Stimulated activated CD4-positive, alpha-beta T cell treated with anti-CD3 and anti-CD28 coated beads, Interleukin-4, amount 100 ng/mL, for 4 hours (primary cell): ENCODE measurements at places on chromosomes 7 and 10.

DNA sequence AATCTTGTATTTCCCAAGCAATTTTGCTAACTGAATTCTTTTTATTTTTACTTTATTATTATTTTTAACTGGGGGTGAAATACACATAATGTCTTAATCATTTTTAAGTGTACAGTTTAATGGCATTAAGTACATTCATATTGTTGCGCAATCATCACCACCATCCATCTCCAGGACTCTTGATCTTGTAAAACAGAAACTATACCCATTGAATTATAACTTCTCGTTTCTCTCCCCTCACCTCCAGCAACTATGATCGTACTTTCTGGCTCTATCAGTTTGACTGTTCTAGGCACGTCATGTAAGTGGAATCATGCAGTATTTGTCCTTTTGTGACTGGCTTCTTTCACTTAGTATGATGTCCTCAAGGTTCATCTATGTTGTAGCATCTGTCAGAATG lies 108.8 kb downstream of the ARL5B start:
- no peak for DNase-seq

DNA sequence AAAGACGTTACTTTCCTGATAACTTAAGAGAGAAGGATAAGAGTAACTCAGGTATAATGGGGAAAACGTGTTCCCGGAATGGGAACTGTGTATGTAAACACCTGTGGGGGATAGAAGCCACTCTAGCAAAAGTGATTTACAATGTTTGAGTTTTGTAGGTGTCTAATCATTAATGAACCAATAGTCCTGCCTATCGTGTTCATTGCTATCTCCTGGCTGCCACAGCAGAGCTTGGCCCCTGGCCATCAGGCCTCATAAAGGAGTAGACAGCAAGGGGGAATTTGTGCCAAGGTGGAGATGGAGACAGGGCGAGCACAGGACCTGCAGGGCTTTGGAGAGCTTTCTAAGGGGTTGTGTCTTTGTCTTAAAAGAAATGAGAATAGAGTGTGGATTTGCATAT lies 102.1 kb downstream of the GAD2 start:
- DNase-seq, result no peak

- DNase-seq, result no peak
Measured at GRCh38 chr7:79317728-79318127, 135.7 kb downstream of the MAGI2 start.

DNA sequence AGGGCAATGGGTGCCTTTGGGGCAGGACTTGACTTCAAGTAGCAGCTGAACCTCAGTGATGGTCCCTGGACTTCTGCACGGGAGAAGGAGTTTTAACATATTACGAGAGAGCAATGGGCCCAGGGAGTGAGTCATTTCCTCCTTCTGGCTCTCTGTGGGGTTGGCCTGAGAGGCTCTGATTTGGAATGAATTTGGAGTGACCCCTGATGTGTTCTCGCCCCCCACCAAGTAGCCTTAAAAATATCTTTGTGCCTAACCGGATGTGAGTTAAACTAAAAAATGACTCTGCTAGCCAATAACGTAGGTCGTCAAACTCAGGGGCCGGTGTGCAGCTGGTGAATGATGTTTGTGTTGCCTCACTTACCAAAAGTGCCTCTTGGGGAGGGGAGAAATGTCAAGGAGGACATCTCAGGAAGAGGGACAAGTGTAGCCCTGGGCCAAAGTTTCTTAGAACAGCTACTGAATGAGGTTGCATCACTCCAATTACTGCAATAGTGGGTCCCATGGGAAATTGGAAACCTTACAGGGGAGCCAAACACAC lies 656.6 kb downstream of the INHBA start:
- no peak for DNase-seq

DNA sequence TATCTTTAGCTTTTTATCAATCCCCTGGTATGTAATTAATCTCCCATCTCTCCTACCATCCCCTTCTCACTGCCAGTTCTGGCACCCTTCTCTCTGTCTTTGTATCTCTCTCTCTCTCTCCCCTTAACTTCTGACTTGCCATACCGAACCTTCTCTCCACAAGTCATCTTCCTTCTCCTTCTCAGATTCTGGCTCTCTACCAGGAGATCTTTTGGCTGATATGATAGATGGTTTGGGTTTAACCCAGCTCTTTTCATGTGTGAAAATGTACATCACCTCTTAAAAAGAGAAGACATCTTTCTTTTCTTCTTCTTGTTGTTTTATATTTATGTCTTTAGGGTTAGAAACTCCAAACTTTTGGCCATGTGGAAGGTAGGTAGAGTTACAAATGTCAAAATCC lies 196.7 kb downstream of the HGF start:
- DNase-seq, result no peak

DNA sequence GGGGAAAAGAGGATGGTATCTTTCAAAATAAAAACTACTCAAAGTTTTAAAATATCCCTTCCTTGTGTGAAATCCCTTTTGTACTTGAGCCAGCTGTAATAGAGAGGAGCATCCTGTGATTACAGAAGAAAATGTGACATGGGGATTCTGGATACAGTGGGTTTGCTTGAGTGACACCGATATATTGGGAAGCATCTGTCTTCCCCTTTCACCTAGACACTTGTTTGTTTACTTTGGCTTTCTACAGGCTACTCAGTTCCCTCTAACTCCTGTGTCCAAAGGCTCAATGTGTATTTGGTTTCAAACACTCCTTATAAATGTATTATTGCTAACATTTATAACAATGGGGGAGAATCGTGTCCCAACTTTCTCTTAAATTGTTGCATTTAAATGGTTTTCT lies 24.4 kb downstream of the CPED1 start:
- DNase-seq, result no peak
